HepG2 (cell line): ENCODE measurements at places on chromosomes 7 and 10. TPM values are rescaled to one million over a fixed set of nuclear protein-coding genes. Genes with fewer than 3 reads are reported as not detected.
A peak's percentile ranks its signal among the peaks of the same experiment; 100 is the strongest.

The SPDYE8 gene
- not detected in 2 replicates for total RNA-seq

The EIF4EBP2 gene
- 22.0 and 38.0 TPM in 2 replicates for total RNA-seq

The GCK gene
- total RNA-seq = not detected in 2 replicates

DNA sequence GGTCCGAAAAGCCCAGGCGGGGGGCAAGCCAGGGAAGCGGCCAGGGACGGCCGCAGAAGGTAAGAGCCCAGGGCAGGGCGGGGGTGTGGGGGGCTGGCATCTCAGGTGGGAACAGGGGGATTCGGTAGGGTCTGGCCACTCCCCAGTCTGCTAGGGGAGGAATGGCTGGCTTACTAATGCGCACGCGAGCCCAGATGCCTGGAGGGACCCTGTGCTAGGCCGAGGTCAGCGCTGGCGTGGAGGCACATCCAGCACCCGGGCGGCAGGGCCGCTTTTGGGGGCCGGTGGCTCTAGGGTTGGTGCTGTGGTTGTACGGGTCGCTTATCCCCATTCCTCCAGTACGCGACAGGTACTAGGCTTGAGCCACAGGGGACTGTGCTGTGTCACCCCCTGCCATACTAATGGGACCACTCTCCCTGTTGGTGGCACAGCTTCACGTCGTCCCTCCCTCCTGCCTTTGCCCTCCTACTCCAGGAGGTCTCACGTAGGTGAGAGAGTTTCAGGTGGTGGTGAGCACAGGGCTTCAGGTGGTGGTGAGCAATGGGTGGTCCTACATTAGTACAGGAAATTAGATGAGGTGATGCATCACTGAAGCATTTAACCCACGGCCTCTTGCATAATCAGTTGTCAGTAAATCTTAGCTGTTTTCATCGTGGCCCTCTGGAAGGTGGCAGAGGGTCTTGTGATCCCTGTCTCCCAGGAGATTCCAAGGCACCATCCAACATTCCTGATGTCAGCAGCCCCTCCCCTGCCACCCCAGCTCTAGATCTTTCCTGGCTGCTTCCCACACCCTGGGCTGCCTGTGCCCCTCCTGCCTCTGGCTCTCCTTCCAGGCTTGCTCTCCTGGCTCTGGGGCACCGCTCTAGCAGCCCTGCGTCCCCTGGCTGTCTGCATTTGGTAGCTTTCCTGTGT is 971 bp downstream of the AEBP1 start:
- H3K27me3 ChIP-seq = peaks cover 10% of the 10 kb centered on the region
- no peaks in the 10 kb centered on the region for H3K36me3 ChIP-seq
- no peak overlapping the region for H3K27ac ChIP-seq

GRCh38 chr7:82172017-82172416 is 271.6 kb downstream of the CACNA2D1 start:
- no peak overlapping the region for H3K27ac ChIP-seq
- no peak for DNase-seq
- no peaks in the 10 kb centered on the region for H3K27me3 ChIP-seq

The HTRA1 gene
- 0.17 and 0.40 TPM in 2 replicates for total RNA-seq

DNA sequence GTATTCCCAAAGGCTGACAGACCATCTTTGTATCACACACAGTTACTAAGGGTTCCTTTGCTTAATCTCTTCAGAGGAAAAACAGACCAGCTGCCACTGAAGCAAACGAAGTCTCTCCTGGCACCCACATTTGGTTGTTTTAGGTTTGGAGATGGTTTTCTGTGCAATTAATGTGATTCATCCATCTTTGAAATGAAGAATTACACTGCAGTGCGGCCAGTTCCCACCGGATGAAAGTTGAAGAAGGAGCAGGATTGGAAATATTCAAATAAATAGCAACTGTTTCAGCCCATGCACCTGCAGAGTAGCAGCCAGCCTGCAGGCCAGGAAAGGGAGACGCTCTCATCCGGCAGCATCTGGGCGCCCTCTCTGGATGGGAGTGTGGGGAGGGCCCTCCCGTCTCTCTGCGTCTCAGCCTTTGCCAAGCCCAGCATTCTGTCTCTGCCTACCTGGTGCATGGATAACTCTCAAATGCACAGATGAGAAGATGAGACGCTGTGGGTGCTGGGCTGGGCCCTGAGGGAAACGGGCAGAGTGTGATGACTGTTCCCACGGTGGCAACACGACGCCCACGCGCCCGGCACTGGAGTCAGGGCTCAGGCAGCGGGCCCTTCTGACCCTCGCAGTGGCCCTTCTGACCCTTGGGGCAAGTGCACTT is 214.0 kb downstream of the PTPRN2 start:
- DNase-seq = no peak
- H3K27ac ChIP-seq = no peak overlapping the region
- H3K36me3 ChIP-seq = no peaks in the 10 kb centered on the region
- no peak overlapping the region for H3K4me3 ChIP-seq

DNA sequence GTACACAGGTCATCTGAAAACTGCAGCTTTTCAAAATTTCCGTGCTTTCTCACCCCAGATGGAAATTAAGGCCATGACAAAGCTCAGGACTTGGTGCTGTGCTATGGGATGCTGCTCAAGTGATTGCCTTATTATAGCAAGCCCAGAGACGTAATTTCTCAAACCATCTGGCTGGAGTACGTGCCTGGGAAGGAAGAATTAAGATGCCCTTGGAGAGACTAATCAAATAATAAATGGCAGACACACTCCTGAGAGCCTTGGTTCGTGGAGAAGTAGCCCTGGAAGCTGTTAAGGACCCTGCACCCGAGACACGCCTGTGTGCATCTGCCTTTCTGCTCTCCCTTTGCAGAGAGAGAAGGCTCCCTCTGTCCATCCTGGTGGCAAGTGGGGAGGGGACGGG is 38.3 kb upstream of the PRLHR start:
- no peak for DNase-seq
- no peaks in the 10 kb centered on the region for H3K4me1 ChIP-seq
- no peak overlapping the region for H3K27ac ChIP-seq
- H3K4me3 ChIP-seq = no peak overlapping the region
- peaks cover 17% of the 10 kb centered on the region; the same call in 2 of the 3 replicates for H3K27me3 ChIP-seq

DNA sequence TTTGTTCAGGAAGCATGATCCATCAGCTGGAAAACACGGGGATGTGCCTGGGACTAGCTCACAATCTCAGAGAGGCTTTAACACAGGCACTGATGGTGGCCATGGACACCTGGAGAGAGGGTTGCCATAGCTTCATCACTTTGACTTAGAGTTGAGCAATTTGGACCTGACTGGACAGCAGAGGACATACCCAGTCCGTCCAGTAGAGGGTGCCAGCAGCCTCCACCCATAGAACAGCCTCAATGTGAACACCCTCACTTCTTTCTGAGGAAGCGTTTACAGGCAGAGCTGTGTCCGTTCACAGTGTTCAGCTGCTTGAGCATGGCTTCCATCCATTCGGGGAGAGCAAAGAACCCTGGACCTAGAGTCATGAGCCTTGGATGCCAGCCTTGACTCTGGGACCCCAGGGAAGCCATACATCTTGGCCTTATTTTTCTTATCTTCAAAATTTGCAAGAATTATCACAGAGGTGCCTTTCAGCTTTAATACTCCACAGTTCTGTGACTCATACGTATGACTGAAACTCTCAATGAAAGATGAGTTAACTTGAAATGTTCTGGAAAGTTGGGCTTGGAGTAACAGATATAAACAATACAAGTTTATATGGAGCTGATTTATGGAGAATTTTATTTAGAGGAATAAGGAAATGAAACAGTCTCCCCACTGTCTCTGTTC is 302.9 kb upstream of the PODXL start:
- H3K4me3 ChIP-seq = no peak overlapping the region
- peak; percentile 18 for DNase-seq
- no peaks in the 10 kb centered on the region; the same call in 2 of the 3 replicates for H3K27me3 ChIP-seq
- no peaks in the 10 kb centered on the region for H3K4me1 ChIP-seq
- H3K36me3 ChIP-seq = no peaks in the 10 kb centered on the region

GRCh38 chr7:135620980-135621850 is 41.1 kb upstream of the STMP1 start:
- H3K4me1 ChIP-seq = no peaks in the 10 kb centered on the region
- no peaks in the 10 kb centered on the region for H3K27me3 ChIP-seq
- no peak overlapping the region for H3K27ac ChIP-seq
- peaks cover 3% of the 10 kb centered on the region; the same call in 1 of the 2 replicates for H3K36me3 ChIP-seq
- peak; percentile 74 for DNase-seq

- no peaks in the 10 kb centered on the region for H3K36me3 ChIP-seq
- no peak overlapping the region for H3K27ac ChIP-seq
- H3K27me3 ChIP-seq = no peaks in the 10 kb centered on the region
- peaks cover 50% of the 10 kb centered on the region for H3K4me1 ChIP-seq
- DNase-seq = no peak
These were observed 135.9 kb upstream of the ASAH2 start for GRCh38 chr10:50387007-50387731.

The ETV1 gene
- 0.24 and 0.48 TPM in 2 replicates for total RNA-seq

The ASZ1 gene
- not detected in 2 replicates for total RNA-seq

- no peaks in the 10 kb centered on the region for H3K27me3 ChIP-seq
- no peak for DNase-seq
- no peak overlapping the region for H3K27ac ChIP-seq
- peaks cover 11% of the 10 kb centered on the region for H3K4me1 ChIP-seq
- H3K4me3 ChIP-seq = no peak overlapping the region
- H3K36me3 ChIP-seq = no peaks in the 10 kb centered on the region
These were observed 23.9 kb downstream of the MACC1 start for GRCh38 chr7:20193242-20193777.

GRCh38 chr7:76509931-76510877 is at the start of gene UPK3B:
Gene UPK3B, plus strand, starts transcription at chr7:76510552. Its CDS starts 101 bp downstream, at chr7:76510653.
- no peaks in the 10 kb centered on the region for H3K27me3 ChIP-seq
- no peak within 1 kb of the TSS for H3K27ac ChIP-seq
- no peak for DNase-seq
- H3K36me3 ChIP-seq = peaks cover 3% of the 10 kb centered on the region; the same call in 1 of the 2 replicates

The KCP gene
- 0.22 and 1.0 TPM in 2 replicates for total RNA-seq

DNA sequence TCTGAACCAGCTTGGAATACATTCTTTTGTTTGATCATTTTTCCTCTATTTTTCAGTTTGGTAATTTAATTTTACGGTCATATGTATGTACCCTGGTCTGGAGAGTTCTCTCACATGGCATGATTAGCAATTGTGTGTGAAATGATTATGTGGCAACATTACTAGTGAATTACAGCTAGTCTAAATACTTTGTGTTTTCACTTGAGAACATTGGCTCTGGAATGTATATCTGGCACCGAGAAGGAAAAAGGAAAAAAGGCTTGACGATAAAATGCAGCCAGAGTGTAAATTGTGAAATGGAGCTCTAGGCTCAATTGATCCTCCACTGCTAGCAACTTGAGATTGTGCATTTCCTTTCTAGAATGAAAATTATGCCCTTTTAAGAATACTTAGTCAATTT is 397.2 kb downstream of the EXOC4 start:
- H3K27ac ChIP-seq = no peak overlapping the region
- no peak for DNase-seq
- peaks cover 8% of the 10 kb centered on the region for H3K4me1 ChIP-seq
- H3K4me3 ChIP-seq = no peak overlapping the region

GRCh38 chr7:92808006-92808405 is 28.4 kb downstream of the CDK6 start:
- H3K4me1 ChIP-seq = peaks cover 59% of the 10 kb centered on the region
- no peak for DNase-seq
- H3K4me3 ChIP-seq = no peak overlapping the region

DNA sequence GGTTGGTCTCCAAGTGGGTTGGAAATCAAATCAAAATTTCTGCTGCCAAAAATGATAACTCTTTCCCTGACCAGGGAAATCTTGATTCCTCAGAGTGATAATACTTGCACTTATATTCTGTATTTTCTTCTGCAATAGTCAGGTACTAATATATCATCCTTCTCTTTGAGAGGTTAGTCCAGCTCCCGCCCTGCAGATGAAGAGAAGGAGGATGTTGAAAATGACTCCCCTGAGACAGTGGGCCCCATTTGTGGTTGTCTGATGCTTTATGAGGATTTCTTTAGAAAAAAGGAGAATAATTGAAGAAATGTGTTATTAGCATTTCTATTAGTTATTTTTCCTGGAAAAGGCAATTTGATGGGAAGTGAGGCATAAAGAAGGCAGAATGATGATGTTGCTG is 213.0 kb downstream of the SEC23IP start:
- no peak overlapping the region for H3K27ac ChIP-seq
- no peaks in the 10 kb centered on the region for H3K36me3 ChIP-seq
- no peak overlapping the region for H3K4me3 ChIP-seq
- H3K4me1 ChIP-seq = no peaks in the 10 kb centered on the region
- H3K27me3 ChIP-seq = no peaks in the 10 kb centered on the region

- H3K27ac ChIP-seq = no peak overlapping the region
- no peaks in the 10 kb centered on the region for H3K36me3 ChIP-seq
- no peak overlapping the region for H3K4me3 ChIP-seq
- DNase-seq = no peak
- H3K27me3 ChIP-seq = no peaks in the 10 kb centered on the region
- no peaks in the 10 kb centered on the region for H3K4me1 ChIP-seq
These were observed 23.5 kb upstream of the PTN start for GRCh38 chr7:137366995-137367394.

DNA sequence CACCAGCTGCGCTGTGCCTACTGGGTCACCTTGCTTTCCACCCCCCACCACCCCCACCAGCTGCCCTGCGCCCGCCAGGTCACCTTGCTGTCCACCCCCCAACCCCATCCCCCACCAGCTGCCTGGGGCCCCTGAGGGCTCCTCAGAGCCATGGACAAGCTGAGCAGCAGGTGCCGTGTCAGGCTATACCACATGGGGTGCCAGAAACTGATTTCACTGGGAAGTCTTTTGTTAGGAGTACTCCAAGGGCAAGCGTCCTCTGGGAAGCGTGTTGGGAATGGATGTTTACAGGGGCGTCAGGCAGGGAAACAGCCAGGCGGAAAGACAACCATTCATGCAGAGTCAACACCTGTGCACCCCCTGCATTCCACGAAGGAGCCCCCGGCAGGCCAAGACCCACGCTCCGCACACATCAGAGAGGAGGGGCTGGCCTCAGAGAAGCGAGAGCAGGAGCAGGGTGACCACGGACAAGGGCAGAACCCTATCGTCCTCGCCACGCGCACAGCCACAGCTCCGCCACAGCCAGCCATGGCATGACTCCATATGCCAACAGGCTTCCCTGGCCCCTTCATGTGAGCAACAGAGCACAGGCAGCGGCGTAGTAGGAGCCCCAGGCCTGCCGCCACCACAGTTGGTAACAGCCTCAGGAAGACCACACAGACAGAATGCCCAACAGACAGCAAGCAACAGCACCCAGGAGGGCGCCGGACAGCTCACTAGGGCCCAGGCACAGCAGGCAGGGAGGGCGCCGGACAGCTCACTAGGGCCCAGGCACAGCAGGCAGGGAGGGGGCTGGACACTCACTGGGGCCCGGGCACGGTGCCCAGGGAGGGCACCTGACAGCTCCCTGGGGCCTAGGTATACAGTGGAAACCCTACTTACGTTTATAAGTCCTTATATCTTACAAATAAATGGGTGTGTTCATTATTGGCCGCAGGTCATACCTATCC is 180.8 kb downstream of the MAD1L1 start:
- no peak overlapping the region for H3K27ac ChIP-seq
- H3K4me1 ChIP-seq = no peaks in the 10 kb centered on the region
- no peak for DNase-seq
- H3K4me3 ChIP-seq = no peak overlapping the region
- H3K36me3 ChIP-seq = no peaks in the 10 kb centered on the region; the same call in none of the 2 replicates
